ENCODE measurements at places on chromosomes 4 and X.
A peak's percentile ranks its signal among the peaks of the same experiment; 100 is the strongest.

GRCh38 chrX:47608130-47608810, 11.4 kb downstream of the SYN1 start:
- DNase-seq: no peak

GRCh38 chr4:169404960-169405359, 134.2 kb upstream of the SH3RF1 start:
- no peak for DNase-seq

DNA sequence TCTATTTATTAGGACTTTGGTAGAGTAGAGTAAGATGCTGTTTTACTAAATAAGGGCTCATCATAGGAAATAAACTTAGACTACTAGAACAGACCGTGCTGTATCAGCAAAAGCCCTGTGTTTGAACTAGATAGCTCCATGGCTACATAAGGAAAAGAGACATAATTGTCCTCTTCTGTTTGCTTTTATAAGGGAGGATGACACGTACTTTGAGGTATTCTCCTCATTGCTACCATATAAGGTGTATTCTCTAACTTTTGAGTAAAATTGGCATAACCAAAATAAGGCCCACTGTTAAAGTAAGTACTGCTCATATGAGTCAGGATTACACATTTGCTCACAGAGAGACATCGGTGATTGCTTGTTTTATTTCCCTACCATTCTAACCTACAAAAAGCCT, 64.3 kb downstream of the PDLIM5 start:
- DNase-seq: no peak

DNA sequence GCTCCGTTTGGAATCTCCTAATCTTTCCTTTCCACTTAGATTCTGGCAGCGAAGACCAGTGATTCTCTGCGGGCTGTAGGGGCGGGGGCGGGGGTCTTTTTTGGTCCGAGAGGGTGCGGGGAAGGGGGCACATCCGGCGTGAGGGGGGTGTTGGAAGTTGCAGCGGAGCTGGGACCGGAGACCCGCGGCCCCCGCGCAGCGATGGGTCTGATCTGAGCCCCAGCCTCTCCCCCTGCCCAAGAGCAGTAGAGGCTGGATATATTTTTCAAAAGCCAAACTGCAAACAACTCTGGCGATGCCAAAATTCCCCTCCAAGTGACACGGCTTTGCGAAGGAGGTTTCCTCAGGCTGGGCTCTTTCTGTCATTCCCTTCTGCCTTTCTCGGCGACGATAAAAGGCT, 355 bp downstream of the GRID2 start:
- DNase-seq: no peak

DNA sequence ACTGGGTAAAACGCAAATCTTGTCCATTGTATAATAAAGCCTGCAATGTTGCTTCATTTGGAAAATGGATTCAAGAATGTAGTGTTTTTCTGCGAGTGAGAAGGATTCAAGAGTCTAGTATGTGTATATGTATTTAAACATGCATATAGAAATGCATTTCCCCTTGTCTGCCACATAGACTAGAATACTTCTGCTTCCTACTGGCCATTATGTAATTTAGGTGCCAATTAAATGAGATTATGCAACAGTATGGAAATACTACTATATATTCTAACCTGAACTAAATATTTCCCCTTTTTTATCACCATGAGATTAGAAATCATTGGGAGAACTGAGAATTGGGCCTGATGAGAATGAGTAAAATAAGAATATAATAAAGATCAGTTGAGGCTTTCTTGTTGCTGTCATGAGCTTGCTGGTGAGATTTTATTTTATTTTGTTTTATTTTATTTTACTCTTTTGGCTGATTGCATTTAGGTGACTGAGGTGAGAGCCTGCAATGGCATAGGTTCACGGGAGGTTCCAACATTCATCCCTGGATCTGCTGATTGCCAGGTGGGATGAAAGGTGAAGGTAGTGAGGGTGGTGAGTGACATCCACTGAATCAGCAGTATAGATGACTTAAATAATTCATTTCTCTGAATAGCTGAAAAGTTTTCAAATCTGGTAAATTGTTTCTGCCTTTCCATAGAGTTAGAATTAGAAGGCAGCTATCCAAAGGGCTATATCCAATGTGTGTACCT, 95.6 kb upstream of the SLC4A4 start:
- DNase-seq: no peak

- DNase-seq: peak; percentile 50
Observed at GRCh38 chr4:76948443-76949275, 893 bp upstream of the SEPTIN11 start.

DNA sequence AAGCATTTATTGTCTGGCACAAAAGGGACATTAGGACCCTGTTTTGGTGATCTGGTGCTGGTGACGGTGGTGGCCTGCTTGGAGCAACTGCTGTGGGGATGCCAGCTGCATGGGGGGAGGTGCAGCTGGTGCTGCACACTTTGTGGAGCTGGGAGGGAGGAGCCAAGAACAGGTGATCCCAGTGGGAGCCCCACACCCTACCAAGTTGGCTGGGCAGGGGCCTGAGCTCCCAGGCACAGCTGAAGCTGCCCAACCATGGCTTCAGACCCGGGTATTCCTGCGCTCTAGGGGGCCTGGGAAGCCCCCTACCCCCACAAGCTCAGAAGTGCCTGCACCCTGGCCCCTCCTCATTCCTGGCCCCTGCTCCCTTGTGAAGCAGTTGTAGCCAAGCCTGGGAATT, 1512.5 kb downstream of the TECRL start:
- no peak for DNase-seq

DNA sequence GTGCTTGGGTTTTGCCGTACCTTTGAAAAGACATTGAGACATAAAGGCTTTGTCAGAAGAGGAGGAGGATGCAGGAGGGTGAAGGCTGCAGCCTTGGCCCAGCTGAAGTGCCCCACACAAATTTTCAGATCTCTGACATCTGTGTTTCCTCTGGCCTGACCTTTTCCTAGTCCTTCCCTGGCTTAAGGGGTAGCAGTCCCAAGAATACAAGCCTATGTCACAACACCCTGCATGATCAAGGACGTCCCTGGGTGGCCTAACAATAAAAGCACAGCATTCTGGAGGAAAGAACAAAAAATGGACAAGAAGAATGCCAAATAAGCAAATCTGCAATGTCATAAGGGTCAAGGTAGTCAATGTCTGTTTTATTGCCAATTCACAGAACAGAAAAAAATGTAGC, 80.8 kb upstream of the FAM9C start:
- no peak for DNase-seq

- DNase-seq: no peak
Observed at GRCh38 chr4:183907871-183908683, 3.0 kb downstream of the STOX2 start.

DNA sequence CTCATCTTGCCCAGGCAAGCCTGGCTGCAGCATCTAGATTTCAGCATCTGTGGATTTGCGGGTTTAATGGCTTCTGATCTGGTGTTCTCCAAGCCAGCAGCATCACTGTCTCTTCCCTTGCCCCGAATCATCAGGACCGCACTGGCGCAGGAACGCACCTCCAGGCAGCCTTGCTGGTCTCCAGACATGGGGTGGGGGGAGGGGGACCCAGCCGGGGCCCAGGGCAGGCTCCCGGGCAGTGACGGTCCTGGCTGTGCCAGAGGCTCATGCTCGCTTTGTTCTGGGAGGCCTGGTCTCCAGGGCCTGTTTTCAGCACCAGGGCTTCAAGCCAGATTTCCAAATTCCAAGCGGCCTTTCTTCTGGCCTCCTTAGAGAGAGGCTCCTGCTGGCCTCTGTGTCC, 4.9 kb downstream of the CFAP99 start:
- no peak for DNase-seq
